Liver (tissue), 10 donors: ENCODE measurements at places on chromosomes 4 and X. TPM values are rescaled to one million over a fixed set of nuclear protein-coding genes. Genes with fewer than 3 reads are reported as not detected.

DNA sequence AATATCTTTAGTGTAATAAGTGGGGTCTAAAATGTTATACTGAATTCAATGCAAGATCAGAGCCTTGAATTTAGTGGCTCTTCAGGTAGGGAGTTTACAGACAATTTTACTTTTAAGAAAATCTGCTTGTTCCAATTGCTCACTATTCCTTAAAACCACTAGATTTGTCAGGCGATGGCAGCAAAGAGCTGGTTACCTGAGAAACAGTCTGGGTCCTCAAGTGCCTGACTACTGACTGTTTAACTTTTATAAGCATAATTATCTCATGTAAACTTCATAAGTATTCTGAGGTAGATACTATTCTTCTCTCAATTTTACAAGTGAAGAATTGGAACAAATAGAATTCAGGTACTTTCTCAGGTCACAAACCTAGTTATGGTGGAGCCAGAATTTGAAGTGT lies 84.3 kb downstream of the RRAGB start:
- H3K4me1 ChIP-seq: no peaks in the 10 kb centered on the region
- DNase-seq: no peak
- H3K27me3 ChIP-seq: no peaks in the 10 kb centered on the region
- H3K36me3 ChIP-seq: no peaks in the 10 kb centered on the region
- H3K4me3 ChIP-seq: no peak overlapping the region

GRCh38 chrX:118420462-118420861 lies 74.6 kb downstream of the WDR44 start:
- no peaks in the 10 kb centered on the region for H3K36me3 ChIP-seq
- H3K27ac ChIP-seq: no peak overlapping the region
- no peak for DNase-seq
- no peaks in the 10 kb centered on the region for H3K27me3 ChIP-seq

- H3K4me1 ChIP-seq: no peaks in the 10 kb centered on the region
- no peak overlapping the region for H3K27ac ChIP-seq
- H3K36me3 ChIP-seq: no peaks in the 10 kb centered on the region
These were observed 32.4 kb upstream of the SLAIN2 start for GRCh38 chr4:48308901-48309300.

GRCh38 chr4:62676962-62677361 lies 1476.8 kb downstream of the ADGRL3 start:
- H3K27me3 ChIP-seq: no peaks in the 10 kb centered on the region
- H3K4me3 ChIP-seq: no peak overlapping the region
- no peaks in the 10 kb centered on the region for H3K36me3 ChIP-seq
- no peak for DNase-seq

DNA sequence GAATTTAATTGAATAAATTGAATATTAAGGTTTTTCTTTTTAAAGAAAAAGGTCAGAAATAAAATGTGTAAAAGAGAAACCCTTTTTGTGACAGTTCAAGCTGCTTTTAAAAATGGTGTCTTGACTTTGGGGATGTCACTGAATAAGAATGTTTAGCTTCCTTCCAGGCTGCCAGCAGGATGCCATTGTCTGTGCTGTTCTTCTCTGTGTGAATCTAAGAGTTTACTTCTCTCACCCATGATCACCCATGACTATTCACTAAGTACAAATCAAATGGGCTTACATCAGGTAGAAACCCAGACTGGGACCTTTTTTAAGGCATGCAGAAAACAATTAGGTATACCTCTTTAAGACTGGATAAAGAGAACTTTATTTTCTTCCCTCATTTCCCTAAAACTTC lies 115.3 kb downstream of the DACH2 start:
- H3K4me1 ChIP-seq: no peaks in the 10 kb centered on the region
- no peak for DNase-seq
- H3K4me3 ChIP-seq: no peak overlapping the region
- no peaks in the 10 kb centered on the region for H3K36me3 ChIP-seq
- H3K27me3 ChIP-seq: no peaks in the 10 kb centered on the region

DNA sequence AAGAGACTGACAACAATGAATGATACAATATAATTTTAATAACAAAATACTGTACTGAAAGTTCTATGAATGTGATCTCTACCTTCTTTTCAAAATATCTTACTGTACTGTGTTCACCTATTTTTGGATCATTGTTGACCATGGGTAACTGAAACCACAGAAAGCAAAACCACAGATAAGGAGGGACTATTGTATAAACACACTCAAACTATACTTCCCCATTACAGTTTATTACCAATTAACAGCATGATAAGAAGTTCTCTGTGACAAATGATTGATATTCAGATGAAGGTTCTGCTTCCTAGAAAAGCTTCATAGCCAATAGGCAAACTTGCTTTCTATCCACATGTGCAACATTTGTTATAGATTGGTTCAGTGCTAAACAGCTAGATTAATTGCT lies 50.1 kb downstream of the GABRG1 start:
- no peaks in the 10 kb centered on the region for H3K36me3 ChIP-seq
- no peaks in the 10 kb centered on the region for H3K27me3 ChIP-seq
- DNase-seq: no peak
- H3K27ac ChIP-seq: no peak overlapping the region
- H3K4me1 ChIP-seq: no peaks in the 10 kb centered on the region

DNA sequence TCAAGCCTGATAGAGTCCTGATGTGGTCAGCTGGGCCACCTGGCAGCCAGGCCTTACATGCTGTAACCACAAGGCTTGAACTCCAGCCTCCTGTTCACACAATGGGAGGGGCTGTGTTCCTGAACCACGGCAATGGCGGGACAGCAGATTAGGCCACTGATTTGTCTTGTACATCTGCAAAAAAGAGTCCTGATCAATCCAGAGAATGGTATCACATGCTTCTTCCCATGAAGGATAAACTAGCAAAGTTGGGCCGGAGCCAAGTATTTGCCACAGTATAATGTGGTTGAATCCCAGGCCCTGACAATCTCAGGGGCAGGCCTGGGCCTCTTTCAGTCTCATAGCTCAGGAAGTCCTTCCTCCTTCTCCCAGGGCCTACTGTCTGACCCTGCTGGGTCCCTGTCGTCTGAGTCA lies 2182.5 kb upstream of the AGA start:
- no peak for DNase-seq
- H3K27ac ChIP-seq: no peak overlapping the region
- no peaks in the 10 kb centered on the region for H3K27me3 ChIP-seq
- no peaks in the 10 kb centered on the region for H3K4me1 ChIP-seq

GRCh38 chrX:71634366-71634765 lies 16.1 kb upstream of the CXCR3 start:
- no peaks in the 10 kb centered on the region for H3K27me3 ChIP-seq
- H3K27ac ChIP-seq: no peak overlapping the region
- no peak overlapping the region for H3K4me3 ChIP-seq
- no peak for DNase-seq
- no peaks in the 10 kb centered on the region for H3K36me3 ChIP-seq

- H3K27me3 ChIP-seq: no peaks in the 10 kb centered on the region
- no peaks in the 10 kb centered on the region for H3K36me3 ChIP-seq
- H3K4me3 ChIP-seq: no peak overlapping the region
- DNase-seq: no peak
- no peaks in the 10 kb centered on the region for H3K4me1 ChIP-seq
These were observed 13.6 kb downstream of the TLR6 start for GRCh38 chr4:38842994-38843393.

GRCh38 chrX:54246866-54247265 lies 63.8 kb upstream of the FAM120C start:
- no peak for DNase-seq
- H3K27ac ChIP-seq: no peak overlapping the region
- no peak overlapping the region for H3K4me3 ChIP-seq
- H3K4me1 ChIP-seq: no peaks in the 10 kb centered on the region
- H3K36me3 ChIP-seq: peaks cover 2% of the 10 kb centered on the region

GRCh38 chr4:78171482-78171881 lies 114.4 kb downstream of the FRAS1 start:
- H3K4me1 ChIP-seq: no peaks in the 10 kb centered on the region
- H3K4me3 ChIP-seq: no peak overlapping the region
- H3K36me3 ChIP-seq: no peaks in the 10 kb centered on the region
- DNase-seq: no peak
- H3K27ac ChIP-seq: no peak overlapping the region
- no peaks in the 10 kb centered on the region for H3K27me3 ChIP-seq

DNA sequence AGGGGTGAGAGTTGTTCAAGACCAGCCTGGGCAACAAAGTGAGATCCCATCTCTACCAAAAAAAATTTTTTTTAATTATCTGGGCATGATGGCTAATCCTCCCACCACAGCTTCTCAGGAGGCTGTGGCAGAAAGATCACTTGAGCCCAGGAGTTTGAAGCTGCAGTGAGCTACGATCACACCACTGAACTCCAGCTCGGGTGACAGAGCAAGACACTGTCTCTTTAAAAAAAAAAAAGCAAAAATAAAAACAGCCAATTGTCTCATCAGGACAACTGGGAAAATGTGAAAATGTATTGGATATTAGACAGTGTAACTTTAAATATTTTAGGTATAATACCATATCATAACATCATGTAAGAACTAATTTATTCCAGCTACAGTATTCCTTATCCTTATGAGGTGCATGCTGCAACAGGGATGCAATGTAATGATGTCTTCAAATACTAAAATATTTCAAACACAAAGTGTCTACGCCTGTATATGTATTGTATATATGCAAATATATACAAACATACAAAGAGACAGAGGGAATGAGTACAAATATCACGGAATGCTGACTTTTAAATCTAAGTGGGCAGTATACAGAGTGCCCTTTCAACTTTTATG lies 17.2 kb downstream of the FAM13A start:
- H3K4me1 ChIP-seq: no peaks in the 10 kb centered on the region
- no peaks in the 10 kb centered on the region for H3K36me3 ChIP-seq
- DNase-seq: no peak
- no peak overlapping the region for H3K4me3 ChIP-seq
- no peak overlapping the region for H3K27ac ChIP-seq

DNA sequence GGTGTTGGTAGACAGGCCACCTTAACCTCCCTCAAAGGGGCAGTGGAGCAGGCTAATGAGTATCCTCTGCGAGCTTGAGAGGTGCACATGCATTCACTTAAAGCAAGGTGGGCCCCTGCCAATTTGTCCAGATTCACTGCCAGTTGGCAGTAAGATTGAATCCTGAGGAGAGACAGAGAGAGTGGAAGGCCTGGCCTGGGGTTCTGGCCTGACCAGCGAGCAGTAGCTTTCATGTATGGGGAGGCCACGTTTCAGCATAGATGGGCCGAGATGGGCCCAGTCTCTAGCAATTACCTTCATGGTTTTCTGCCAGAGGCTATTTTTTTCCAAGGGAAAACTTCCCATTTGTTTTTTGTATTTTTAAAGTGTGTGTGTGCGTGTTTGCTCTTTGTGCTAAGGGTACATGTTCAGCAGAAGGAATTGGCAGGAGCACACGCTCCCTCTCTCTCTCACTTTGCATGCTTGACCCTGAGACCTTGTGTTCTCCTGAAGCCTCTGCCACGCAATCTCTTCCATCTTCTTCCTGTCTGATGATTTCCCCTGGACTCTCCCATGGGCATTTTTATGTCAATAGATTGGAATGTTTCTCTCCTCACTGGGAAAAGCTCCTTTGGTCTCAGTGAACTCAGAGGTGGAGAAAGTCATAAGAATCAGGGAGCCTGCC lies 215.8 kb upstream of the SFRP2 start:
- no peak overlapping the region for H3K4me3 ChIP-seq
- DNase-seq: no peak
- H3K4me1 ChIP-seq: no peaks in the 10 kb centered on the region

GRCh38 chrX:24874604-24875247 lies 141.0 kb downstream of the ARX start:
- no peak overlapping the region for H3K27ac ChIP-seq
- H3K4me1 ChIP-seq: no peaks in the 10 kb centered on the region

- H3K4me1 ChIP-seq: peaks cover 4% of the 10 kb centered on the region
- peaks cover 3% of the 10 kb centered on the region for H3K36me3 ChIP-seq
- DNase-seq: no peak
- H3K27ac ChIP-seq: no peak overlapping the region
- H3K4me3 ChIP-seq: no peak overlapping the region
These were observed 1.8 kb downstream of the CCNQ start for GRCh38 chrX:153596981-153597750.

- H3K27me3 ChIP-seq: no peaks in the 10 kb centered on the region
- no peak overlapping the region for H3K27ac ChIP-seq
- no peak overlapping the region for H3K4me3 ChIP-seq
These were observed 3.2 kb upstream of the POU3F4 start for GRCh38 chrX:83504721-83505479.

DNA sequence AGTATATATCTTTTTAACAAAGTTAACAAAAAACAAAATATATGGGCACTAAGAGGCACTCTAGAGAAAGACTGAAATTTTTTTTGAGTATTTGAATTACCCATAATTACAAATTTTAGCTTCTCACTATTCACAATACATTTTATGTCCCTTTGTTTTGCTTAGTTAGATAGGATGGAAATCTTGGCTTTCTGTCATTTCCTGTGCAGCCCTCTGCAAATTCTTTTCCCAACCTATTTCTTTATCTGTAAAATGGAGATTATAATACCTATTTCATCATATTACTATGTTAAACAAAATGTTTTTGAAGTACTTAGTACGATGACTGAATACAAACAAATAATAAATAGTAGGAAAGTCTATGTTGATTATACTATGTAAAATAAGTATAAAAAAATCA lies 710.0 kb downstream of the CCSER1 start:
- no peak overlapping the region for H3K4me3 ChIP-seq
- H3K27me3 ChIP-seq: no peaks in the 10 kb centered on the region
- no peaks in the 10 kb centered on the region for H3K36me3 ChIP-seq
- no peaks in the 10 kb centered on the region for H3K4me1 ChIP-seq
- no peak for DNase-seq
- no peak overlapping the region for H3K27ac ChIP-seq

- H3K4me1 ChIP-seq: no peaks in the 10 kb centered on the region
- no peak for DNase-seq
- H3K36me3 ChIP-seq: no peaks in the 10 kb centered on the region
- H3K4me3 ChIP-seq: no peak overlapping the region
- no peak overlapping the region for H3K27ac ChIP-seq
These were observed 33.3 kb upstream of the H2AZ1 start for GRCh38 chr4:99983289-99983943.

The MAGEA2 gene
- total RNA-seq: not detected

The TLR1 gene
- 9.5 TPM for total RNA-seq

The MYL5 gene
- 2.4 TPM for total RNA-seq

The CCDC120 gene
- total RNA-seq: 1.9 TPM

The PCDH18 gene
- 3.6 TPM for total RNA-seq

The NFXL1 gene
- 9.9 TPM for total RNA-seq

The PRKG2 gene
- total RNA-seq: 0.14 TPM

The MAOA gene
- total RNA-seq: 94.2 TPM

The GYG2 gene
- 11.9 TPM for total RNA-seq

The SLC4A4 gene
- 3.0 TPM for total RNA-seq

The KCTD8 gene
- not detected for total RNA-seq

The SSX7 gene
- not detected for total RNA-seq

The FAM149A gene
- 15.5 TPM for total RNA-seq

The SEPTIN6 gene
- 9.9 TPM for total RNA-seq

The GIMD1 gene
- not detected for total RNA-seq

The PAGE1 gene
- not detected for total RNA-seq

The CDX4 gene
- not detected for total RNA-seq

The LETM1 gene
- total RNA-seq: 46.9 TPM

The GABRG1 gene
- total RNA-seq: 0.05 TPM

The SLAIN2 gene
- total RNA-seq: 32.5 TPM

The SPANXB1 gene
- not detected for total RNA-seq

The GLRA2 gene
- not detected for total RNA-seq
